ENCODE measurements at places on chromosomes 5 and 9. TPM values are rescaled to one million over a fixed set of nuclear protein-coding genes. Genes with fewer than 3 reads are reported as not detected.
A peak's percentile ranks its signal among the peaks of the same experiment; 100 is the strongest.

C7 gene
- 1.4 TPM for polyA plus RNA-seq

ZNF883 gene
- polyA plus RNA-seq, result 0.51 TPM

- no peaks in the 10 kb centered on the region for H3K4me1 ChIP-seq
- H3K36me3 ChIP-seq, result no peaks in the 10 kb centered on the region
- DNase-seq, result no peak
- no peaks in the 10 kb centered on the region for H3K27me3 ChIP-seq
These were observed 21.1 kb upstream of the DMRTA1 start for GRCh38 chr9:22425551-22425950.

- peak; percentile 60 for DNase-seq
- no peak overlapping the region for H3K27ac ChIP-seq
- H3K36me3 ChIP-seq, result no peaks in the 10 kb centered on the region
- no peaks in the 10 kb centered on the region for H3K27me3 ChIP-seq
These were observed 251.8 kb downstream of the CWC27 start for GRCh38 chr5:65020492-65020891.

DNA sequence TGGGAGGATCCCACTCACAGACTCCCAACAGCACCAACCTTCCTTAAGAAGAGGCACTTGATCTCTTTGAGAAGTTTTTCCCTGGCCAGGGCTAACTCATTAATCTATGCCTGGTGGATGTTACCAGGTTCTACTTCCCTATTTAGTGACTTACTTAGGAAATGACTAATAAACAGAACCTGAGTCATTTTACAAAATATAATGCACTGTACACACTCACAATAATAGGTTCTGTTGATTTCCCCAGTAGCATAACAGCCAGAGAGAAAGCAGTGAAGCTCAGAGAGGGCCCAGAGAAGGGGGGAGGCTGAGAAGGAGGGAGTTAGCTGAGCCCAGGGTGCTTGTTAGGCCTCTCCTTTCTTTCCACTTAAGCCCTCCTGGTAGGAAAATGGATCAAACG lies 27.1 kb downstream of the FRMD3 start:
- H3K4me1 ChIP-seq, result no peaks in the 10 kb centered on the region
- H3K27me3 ChIP-seq, result no peaks in the 10 kb centered on the region
- no peaks in the 10 kb centered on the region for H3K36me3 ChIP-seq
- DNase-seq, result no peak

DNA sequence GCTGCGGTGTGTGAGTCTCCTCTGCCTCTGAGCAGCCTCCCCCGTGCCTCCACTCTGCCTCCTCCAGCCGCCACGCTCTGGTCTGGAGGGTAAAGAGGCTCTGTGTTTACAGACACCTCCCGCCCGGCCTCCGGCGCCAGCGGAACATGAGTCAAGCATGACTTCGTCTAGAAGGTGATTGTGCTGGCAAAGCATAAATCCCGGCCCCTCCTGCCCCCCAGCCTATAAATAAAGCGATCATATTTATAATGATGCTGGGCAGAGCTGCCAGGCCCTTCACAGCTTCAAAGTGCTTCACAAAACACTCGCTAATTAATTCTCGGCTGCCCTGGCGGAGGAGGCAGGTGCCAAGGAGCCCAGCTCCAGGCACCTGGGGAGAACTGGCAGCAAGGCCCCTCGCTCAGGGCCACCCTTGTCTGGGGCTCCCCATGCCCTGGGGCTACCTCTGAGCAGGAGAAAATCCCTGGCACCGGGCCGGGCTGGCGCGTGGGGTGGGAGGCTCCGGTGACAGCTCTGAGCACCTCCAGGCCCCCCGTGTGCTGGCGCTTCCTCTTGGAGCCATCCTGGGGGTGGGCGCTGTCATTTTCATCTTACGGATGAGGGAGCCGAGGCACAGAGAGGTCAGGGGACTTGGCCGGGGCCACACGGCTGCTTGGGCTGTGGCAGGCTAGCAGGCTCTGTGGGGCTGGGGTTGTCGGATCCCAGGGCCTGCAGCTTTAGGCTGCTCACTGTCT lies 87.8 kb downstream of the RXRA start:
- H3K36me3 ChIP-seq, result peaks cover 33% of the 10 kb centered on the region
- no peak overlapping the region for H3K4me3 ChIP-seq
- no peak overlapping the region for H3K27ac ChIP-seq
- peaks cover 19% of the 10 kb centered on the region for H3K4me1 ChIP-seq
- no peaks in the 10 kb centered on the region for H3K27me3 ChIP-seq

DNA sequence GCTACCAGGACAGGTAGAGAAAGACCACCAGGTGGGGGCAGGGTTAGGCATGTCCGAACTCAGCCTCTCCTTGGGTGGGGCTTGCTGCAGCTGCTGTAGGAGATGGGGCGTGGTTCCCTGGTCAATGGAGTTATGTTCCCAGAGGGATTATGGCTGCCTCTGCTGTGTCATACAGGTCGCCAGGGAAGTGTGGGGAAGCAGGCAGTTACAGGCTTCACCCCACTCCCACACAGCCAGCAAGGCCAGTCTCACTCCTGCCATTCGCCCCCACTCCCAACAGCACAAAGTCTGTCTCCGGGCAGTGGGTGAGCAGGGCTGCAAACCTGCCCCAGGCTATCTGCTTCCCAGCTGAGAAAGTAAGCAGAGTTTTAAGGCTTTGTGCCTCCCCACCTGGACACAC lies 20.0 kb upstream of the CEP72 start:
- H3K27me3 ChIP-seq, result peaks cover 37% of the 10 kb centered on the region
- no peaks in the 10 kb centered on the region for H3K4me1 ChIP-seq
- H3K27ac ChIP-seq, result no peak overlapping the region
- no peak for DNase-seq

- H3K36me3 ChIP-seq, result peaks cover 5% of the 10 kb centered on the region
- no peak overlapping the region for H3K27ac ChIP-seq
- H3K27me3 ChIP-seq, result no peaks in the 10 kb centered on the region
These were observed 60.5 kb downstream of the DAP start for GRCh38 chr5:10700516-10700915.

- no peak overlapping the region for H3K4me3 ChIP-seq
- peak; percentile 63 for DNase-seq
- H3K36me3 ChIP-seq, result no peaks in the 10 kb centered on the region
- no peak overlapping the region for H3K27ac ChIP-seq
These were observed 106.2 kb downstream of the KLHL3 start for GRCh38 chr5:137629646-137630045.
